NCI-H345 (cell line): ENCODE measurements at places on chromosomes 6 and 20.

GRCh38 chr20:57667388-57667787 lies 42.4 kb downstream of the PMEPA1 start:
- no peak for DNase-seq

GRCh38 chr6:20473518-20473917 lies 60.7 kb upstream of the CDKAL1 start:
- DNase-seq, result no peak

- DNase-seq, result no peak
These were observed 24.6 kb downstream of the GPR6 start for GRCh38 chr6:110002676-110003075.

DNA sequence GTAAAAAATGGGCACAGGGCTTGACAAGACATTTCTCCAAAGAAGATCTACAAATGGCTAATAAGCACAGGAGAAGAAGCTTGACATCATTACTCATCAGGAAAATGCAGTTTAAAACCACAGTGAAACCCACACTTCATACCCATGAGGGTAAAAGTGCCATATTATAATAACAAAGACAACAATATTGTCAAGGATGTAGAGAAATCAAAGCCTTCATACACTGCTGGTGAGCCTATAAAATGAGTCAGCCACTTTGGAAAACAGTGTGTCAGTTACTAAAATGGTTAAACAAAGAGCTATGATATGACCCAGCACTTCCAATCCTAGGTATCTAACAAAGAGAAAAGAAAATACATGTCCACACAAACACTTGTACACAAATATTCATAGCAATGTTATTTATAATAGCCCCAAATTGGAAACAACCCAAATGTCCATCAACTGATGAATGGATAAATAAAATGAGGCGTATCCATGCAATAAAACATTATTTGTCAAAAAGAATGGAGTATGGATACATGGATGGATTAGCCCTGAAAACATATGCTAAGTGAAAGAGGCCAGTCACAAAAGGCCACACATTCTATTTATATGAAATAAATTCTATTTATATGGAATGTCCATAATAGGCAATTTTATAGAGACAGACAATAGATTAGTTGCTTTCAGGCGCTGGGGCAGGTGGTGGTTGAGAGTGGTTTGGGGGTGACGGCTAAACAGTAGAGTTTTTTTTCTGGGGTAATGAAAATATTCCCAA lies 11.5 kb upstream of the IL20RA start:
- no peak for DNase-seq

DNA sequence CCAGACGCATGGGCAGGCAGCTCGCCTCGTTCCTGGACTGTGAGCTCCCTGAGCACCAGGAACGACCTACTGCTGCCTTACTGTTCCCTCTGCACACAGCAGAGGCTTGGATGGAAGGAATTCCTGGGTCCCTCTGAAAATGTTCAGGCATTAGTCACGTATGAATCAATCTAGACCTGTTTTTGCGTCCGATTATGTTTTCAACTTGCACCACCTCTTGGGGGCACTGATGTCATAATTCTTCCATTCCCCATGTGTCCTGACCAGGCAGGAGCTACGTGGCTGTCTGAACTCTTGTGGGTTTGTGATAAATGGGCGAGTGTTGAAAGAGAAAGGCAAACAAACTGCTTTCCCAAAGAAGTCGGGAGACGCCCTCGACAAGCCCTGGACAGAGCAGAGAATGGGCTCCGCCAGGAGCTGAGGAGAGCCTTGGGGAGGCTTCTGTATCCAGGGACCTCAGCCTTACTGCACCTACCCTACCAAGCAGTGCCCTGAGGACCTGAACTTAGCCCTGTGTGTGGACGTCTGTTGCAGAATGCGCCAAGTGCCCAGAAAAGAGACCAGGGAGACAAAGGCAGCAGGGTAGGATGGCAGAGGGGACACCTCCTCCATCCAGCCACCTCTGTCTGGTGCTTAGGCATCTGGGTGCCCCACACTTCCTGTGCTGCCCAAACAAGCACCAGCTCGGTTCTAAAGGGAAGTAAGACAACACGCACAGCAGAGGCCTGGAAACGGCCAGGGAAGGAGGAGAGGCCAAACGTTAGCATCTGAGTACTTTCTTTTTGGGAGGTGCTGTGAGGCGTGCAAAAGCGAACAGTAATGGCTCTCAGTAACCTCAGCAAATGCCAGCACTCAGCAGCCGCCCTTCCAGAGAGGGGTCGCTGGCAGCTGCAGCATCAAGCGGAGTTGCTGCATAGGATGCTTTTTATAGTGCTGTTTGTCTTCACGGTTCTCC lies 124.2 kb downstream of the LY86 start:
- DNase-seq, result no peak

DNA sequence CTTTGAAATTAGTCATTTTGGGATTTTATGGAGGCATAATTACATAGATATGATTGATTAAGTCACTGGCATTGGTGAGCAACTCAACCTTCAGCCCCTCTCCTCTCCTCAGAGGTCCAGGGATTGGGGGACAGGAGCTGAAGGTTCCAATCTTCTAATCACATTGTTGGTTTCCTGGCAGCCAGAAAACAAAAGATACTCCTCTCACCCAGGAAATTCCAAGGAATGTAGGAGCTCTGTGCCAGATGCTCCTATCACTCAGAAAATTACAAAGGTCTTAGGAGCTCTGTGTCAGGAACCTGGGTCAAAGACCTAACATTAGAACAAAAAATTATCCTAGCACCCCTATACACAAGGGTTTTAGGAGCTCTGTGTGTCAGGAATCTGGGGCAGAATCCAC lies 679.7 kb upstream of the ID4 start:
- DNase-seq, result no peak

- peak; percentile 35 for DNase-seq
These were observed 527 bp downstream of the FBXO30 start for GRCh38 chr6:145814035-145814500.

GRCh38 chr20:56689318-56689717 lies 60.2 kb downstream of the TFAP2C start:
- DNase-seq, result no peak

DNA sequence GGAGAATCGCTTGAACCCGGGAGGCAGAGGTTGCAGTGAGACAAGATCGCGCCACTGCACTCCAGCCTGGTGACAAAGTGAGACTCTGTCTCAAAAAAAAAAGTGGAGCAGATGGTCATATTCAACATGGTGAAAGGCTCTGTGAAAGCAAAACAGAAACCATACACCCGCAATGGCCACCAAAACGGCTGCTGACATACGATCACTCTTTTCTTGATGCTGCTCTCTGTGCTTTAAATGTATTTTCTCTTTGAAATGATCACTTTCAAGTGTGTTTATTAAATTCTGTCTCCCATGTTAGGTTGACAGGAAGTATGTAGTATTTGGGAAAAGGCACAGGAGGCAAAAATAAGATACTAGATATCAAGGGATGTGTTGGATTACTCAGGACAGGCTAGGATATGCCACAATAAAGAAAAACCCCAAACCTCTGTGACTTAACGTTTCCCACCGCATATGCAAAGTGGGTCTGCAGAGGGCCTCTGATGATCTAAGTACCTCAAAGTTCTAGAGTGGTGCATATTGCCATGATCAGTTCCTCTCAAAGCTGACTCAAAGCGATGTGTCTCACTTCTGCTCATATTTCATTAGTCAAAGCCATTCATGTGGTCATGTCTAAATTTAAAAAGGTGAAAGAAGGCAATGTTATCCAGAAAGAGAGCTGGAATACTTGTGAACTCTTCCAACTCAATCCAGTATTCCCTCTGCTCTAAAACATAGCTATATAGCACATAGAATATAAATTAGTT lies 155.1 kb upstream of the SOX4 start:
- no peak for DNase-seq

DNA sequence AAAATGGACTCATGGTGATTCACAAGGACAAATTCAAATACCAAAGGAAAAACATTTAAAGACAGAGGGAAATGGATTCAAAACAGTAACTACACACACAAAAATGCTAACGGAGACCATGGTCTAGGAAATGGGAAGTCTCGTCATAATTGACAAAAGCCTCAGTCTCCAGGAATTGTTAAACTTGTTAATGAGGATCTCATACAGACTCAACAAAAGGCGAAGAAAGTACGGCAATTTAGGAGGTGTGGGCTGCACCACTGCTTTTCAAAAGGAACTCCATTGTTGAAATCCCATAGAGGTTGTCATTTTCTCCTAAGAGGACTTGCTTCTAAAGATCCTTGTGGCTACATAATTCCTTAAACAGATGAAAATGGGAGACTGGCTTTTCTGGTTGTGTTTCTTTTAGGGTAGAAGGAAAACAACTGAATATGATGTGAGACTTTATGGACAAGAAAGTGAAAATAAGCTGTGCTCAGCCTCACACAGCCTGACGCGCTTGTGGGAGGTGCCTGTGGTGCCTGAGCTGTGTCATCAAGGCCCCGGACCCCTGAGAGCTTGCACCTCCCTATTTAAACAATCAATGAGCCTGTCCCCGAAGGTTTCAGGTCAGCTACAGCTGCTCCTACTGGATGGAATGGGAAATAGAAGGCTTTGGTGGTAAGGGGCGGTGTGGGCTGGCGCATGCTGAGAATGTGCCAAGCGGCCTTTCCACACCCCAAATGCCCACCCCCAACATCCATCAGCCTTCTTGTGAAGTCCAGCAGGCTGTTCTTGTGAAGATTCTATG lies 2.5 kb upstream of the CLDN20 start:
- DNase-seq, result no peak

DNA sequence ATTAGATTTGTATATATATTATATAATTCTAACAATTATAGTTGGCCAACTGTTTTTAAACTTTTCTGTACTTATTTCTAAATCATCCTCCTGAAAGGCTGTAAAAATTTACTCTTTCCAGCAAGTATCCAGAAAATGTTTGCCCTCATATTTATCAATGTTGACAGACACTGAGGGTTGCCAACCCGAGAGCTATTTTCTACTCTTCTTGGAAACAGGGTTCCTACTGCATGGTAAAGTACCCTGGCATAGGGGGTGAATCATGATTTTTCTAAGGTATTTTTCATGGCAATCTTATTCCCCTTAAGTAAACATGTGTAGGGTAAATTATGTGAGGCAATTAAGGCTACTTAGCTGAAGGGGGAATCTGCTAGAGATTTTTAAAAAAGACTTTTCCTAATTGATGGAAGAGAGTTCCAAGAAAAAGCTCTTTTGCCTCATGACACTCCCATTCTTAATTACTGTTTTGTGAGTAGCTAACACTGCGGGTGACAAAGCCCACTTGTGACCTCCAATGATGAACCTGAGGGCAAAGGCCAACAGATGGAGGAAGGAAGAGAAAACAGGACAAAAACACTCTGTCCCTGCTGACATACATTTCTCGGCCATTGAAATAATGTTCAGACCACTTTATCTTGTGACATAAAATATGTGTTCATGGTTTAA lies 37.9 kb downstream of the GPX5 start:
- DNase-seq, result no peak

DNA sequence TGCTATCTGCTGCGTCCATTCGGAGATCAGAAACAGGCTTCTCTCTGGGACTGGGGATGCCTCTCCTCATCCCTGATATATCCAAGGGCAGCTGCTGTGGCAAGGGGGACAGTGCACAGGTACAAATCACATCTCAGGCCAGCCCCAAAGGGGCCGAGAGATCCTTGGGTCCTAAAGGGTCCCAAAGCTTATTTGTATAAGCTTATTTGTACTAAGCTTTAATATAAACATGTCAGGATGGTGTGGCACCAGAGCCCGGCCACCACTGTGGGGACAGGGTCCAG lies 45.3 kb downstream of the FGD2 start:
- DNase-seq, result no peak

- DNase-seq, result no peak
These were observed 25.5 kb upstream of the TMEM244 start for GRCh38 chr6:129886401-129887155.

- no peak for DNase-seq
These were observed 447.5 kb upstream of the HSF2 start for GRCh38 chr6:121951918-121952379.

GRCh38 chr20:18314786-18315406 lies 26.6 kb downstream of the ZNF133 start:
- DNase-seq, result no peak

GRCh38 chr6:35496841-35497570 lies at the start of gene TEAD3:
TSS of gene TEAD3 (minus strand) at chr6:35497079.
- peak; percentile 27 for DNase-seq

DNA sequence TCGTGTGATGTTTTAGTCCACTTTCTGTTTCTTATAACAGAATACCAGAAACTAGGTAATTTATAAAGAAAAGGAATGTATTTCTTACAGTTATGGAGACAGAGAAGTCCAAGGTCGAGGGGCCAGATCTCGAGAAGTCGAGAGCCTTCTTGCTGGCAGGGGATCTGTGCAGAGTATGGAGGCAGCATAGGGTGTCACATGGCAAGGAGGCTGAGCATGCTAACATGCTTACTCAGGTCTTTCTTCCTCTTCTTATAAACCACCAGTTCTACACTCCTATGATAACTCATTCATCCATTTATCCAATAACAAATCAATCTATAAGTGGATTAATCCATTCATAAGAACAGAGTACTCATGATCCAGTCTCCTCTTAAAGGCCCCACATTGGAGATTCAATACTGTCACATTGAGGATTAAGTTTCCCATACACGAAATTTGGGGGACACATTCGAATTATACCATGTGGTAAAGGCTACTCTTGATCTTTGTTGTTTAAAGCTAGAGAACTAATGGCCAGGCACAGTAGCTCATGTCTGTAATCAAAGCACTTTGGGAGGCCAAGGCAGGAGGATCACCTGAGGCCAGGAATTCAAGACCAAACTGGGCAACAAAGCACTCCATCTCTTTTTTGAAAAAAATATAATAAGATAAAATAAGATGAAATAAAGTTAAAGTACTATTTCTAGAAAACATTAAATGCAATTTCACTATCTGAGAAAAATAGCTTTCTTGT lies 2.1 kb downstream of the GOPC start:
- no peak for DNase-seq

GRCh38 chr6:18477301-18477941 lies 90.3 kb downstream of the RNF144B start:
- DNase-seq, result peak; percentile 15

DNA sequence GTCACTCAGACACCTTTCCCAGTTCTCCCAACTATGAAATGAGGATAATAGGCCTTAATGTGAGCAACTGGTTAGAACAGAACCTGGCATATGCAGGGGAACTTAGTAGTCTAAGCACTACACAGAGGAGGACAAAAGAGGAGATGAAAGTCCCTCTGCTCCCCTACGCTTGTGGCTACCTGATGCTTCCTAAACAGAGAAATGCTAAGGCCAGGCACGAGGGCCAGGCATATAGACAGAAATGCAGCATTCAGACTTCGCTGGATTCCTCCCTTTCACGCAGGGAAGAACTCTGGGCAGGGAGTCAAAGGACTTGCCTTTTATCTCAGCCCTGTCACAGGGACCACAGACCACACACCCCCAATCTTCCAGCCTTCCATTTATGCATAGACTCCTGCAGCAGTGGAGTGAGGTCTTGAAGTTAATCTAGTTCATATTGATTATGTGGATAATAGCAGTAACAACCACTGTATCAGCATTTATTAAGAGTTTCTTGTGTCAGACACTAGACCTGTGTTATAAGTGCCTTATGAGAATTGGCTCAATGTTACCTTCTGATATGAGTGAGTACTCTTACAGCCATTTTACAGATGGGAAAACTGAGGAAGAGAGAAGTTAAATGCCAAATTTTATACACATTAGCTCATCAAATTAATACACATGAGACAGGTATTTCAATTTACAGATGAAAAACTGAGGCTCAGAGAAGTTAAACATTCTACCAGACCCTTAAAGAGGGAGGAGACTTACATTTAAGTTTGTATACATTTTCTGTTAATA lies 27.0 kb upstream of the TRAF3IP2 start:
- no peak for DNase-seq
